NCI-H774 (cell line): ENCODE measurements at places on chromosomes 7 and 10.

GRCh38 chr7:46071076-46071475 is 150.0 kb upstream of the IGFBP3 start:
- DNase-seq = no peak

DNA sequence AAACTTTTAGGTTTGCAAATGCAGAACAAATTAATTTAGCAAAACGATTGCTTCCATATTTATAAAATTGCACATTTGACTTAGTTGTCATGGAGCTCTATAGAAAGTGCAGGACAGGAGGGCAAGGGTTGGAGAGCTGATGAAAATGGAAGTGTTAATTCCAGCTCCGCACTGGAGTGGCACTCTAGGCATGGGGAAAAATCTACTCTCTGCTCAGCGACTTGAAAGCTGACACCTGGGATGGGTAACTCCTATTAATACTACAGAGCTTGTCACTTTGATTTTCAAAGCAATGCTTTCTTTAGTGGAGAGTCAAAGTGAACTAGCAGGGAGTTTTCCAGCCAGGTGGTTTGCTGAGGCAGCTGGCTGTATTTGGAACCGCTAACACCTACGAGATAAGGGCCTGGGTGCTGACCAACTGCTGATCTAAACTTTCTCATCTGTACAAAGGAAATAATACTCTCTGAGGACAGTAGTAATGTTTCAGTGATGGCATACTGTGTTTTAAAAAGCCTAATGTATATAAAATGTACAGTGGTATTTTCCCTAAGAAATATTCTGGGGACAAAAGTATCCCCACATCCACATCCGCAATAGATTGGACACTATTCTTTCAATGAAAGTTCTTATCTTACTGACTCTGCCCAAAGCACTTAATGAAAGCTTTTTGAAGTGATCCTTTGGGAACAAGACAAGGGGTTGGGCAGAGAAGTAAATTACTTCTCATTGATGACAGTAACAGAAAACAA is 444.3 kb downstream of the GPAM start:
- DNase-seq = no peak

- DNase-seq = no peak
Observed at GRCh38 chr7:81433692-81434331, 336.0 kb downstream of the HGF start.

GRCh38 chr10:109374215-109374614 is 549.1 kb downstream of the XPNPEP1 start:
- no peak for DNase-seq

DNA sequence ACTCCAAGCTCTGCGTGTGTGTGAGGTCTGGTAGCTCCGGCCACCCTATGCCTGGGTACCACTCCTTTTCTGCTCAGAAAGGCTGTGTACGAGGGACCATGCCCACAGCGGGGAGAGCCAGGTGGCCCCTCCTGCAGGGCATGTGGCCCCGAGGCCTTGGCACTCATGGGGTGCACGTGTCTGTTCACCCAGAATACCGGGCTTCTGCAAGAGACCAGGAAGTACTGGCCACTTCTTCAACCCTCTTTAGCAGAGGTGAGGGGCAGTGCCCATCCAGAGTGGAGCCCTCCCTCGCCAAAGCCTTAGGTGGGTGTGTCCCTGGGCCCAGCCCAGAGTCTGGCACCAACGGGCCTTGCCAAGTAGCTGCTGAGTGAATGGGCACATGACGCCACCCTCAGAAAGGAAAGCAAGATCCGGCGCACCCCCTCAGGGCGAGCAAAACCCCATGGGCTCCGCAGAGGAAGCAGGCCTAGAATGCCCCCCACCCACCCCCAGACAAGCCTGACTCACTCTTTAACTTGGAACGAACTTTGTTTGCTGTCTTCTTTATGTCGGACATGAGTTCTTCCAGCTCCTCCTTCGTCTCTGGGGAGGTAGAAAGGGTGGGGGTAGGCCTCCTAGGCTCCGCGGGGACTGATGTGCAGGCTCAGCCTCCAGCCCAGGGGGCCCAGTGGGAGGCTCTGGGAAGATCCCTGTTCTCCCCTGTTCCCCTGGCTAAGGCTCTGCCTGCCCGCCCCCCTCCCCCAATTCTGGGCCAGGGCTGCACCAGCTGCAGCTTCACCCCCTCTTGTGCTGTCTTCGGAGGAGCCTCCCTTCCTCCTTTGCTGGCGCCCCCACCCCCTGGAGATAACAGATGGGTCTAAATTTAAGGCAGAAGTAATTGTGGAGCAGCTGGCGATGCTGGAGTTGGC is 14.6 kb downstream of the STX1A start:
- DNase-seq = no peak

- no peak for DNase-seq
Observed at GRCh38 chr7:30931929-30932540, 20.4 kb downstream of the AQP1 start.

GRCh38 chr7:117781707-117782106 is 91.5 kb downstream of the CTTNBP2 start:
- DNase-seq = no peak

DNA sequence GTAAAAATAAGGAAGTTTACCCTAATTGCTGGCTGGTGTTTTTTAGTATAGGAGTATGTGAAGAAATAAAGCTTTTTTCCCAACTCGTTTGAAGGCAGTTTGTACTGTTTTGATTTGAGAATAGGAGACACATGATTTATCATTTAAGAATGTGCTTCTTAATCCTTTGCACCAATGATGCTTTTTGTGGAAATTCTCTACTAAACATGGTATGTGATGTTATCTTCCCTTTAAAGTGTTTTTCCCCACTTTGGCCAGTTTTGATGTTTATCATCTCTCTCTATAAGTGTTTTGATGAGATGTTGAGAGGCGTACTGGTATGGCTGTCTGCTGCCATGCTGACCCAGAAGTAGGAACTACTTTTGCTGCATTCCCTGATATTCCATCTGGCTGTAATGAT is 85.1 kb downstream of the SUGCT start:
- DNase-seq = no peak

- DNase-seq = no peak
Observed at GRCh38 chr10:1183033-1183396, 126.8 kb downstream of the WDR37 start.

- no peak for DNase-seq
Observed at GRCh38 chr10:47028466-47028865, 117.2 kb downstream of the PTPN20 start.
